ENCODE measurements at places on chromosomes 1 and 21. TPM values are rescaled to one million over a fixed set of nuclear protein-coding genes. Genes with fewer than 3 reads are reported as not detected.

DNA sequence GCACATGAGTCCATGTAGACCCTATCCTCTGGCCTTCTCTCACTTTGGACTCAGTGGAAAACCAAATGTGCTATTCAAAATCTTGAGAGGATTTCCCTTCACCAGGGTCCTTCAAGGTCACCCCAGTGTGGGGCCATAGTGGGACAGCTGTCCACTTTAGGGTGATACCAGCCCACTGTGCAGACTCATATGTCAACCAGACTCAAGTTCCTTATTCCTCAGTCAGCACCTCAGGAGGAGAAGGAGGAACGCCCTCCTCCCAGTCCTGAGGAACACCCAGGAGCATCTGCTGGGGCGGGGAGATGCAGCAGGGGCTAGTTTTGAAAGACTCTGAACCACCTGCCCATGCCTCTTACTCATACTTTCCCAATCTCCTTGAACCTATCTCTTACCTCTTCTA lies 340.9 kb downstream of the MATN1 start:
- no peak overlapping the region for H3K27ac ChIP-seq
- no peak for DNase-seq
- peaks cover 47% of the 10 kb centered on the region for H3K4me1 ChIP-seq
- H3K36me3 ChIP-seq = no peaks in the 10 kb centered on the region
- H3K27me3 ChIP-seq = peaks cover 14% of the 10 kb centered on the region

PLA2G2D gene
- not detected for total RNA-seq

DNA sequence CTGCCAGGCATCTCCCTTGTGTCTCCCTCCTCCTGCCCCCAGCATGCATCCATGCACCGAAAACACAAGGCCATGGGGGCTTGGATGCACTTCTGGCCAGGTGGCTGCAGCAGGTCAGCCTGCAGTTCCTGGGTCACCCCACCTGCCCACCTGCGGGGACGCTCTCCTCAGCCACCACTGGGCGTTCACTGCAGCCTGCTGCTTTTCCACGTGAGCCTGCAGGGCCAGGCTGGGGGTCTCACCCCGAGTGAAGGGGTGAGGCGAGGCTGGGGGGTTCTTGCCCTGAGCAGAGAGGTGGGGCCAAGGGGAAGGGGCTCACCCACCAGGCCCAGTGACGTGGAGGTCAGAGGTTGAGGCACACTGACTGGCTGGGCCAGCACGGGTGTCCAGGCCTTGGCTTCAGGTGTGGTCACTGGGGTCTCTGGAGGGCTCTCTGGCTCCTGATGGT lies 64.6 kb downstream of the WNT9A start:
- H3K27ac ChIP-seq = no peak overlapping the region

- no peak for DNase-seq
- peaks cover 52% of the 10 kb centered on the region for H3K4me1 ChIP-seq
- no peak overlapping the region for H3K27ac ChIP-seq
- H3K27me3 ChIP-seq = peaks cover 38% of the 10 kb centered on the region
- no peak overlapping the region for H3K4me3 ChIP-seq
These were observed 2.7 kb downstream of the RAB29 start for GRCh38 chr1:205772607-205773032.

DNA sequence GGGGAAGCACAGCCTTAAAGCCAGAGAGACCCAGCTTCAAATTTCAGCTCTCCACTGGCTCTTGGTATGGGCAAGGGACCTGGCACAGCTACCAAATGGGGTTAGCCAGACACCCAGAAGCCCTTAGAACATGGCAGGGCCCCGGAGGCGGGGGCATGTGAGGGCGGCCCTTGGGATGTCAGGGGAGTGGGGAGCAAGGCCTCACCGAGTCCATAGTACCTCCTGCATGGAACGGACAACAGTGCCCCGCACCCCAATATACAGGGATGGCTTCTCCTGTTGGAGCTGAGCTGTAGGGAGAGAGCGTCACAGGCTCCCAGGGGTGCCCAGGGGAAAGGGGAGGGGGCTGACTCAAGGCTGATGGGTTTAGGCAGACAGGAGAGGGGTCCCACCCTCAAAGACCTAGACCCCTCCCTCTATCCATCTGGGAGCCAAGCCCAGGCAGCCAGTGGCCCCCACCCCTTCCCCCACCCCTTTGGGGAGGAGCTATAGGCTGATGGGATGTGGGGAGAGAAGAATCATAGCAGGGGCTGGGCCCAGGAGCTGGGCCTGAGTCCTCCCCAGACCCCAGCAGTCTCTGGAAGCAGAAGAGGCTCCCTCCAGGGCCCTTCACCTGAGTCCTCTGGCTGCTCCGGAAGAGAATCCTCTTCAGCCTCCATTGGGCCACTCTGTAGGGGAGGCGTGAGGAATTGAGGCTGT lies 16.5 kb downstream of the SPOCD1 start:
- no peak overlapping the region for H3K4me3 ChIP-seq
- H3K4me1 ChIP-seq = peaks cover 4% of the 10 kb centered on the region
- DNase-seq = no peak
- H3K36me3 ChIP-seq = no peaks in the 10 kb centered on the region
- no peak overlapping the region for H3K27ac ChIP-seq
